D721Med (cell line): ENCODE measurements at places on chromosomes 3 and 15.

DNA sequence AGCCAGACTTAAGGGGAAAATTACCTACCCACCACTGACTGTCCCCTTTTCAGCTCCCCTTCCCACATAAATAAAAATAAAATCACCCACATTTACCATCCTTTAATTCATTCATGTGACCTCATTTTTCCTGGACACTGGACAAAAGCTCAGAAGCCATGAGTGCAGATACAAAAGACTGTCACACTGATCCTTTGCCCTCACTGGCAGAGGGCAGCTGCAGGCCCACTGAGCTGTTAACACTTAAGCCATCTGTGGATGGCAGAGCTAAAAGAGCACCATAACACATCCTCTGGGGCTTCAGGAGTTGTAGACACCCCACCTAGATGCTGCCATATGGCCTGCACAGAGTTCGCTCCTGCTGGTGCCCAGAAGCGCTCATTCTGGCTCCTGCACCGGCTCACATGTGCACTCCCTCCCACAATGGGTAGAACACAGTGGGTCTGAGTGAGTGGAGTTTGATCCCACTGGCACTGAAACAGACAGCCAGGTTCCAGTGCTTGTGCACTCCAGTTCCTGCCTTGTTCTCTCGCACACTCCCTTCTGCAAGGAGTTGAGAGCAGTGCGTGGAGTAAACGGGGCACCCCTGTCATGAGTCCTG lies 38.8 kb downstream of the EDC3 start:
- no peak for DNase-seq

- no peak for DNase-seq
These were observed 184.5 kb downstream of the ZPLD1 start for GRCh38 chr3:102619361-102619760.

DNA sequence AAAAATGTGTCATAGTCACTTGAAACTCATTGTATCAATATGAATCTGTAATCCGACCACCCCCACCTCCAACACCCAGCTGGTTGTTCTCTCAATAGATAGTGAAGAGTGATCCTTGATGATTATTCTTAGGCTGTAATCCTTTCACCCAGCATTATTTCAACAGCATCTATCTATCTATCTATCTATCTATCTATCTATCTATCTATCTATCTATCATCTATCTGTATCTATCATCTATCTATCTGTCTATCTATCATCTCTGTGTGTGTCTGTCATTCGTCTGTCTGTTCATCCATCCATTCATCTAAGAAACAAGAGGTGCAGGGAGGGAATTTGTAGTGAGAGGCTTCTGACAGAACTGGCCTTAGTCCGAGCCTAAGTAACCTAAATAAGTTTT lies 78.7 kb upstream of the IGSF10 start:
- no peak for DNase-seq

DNA sequence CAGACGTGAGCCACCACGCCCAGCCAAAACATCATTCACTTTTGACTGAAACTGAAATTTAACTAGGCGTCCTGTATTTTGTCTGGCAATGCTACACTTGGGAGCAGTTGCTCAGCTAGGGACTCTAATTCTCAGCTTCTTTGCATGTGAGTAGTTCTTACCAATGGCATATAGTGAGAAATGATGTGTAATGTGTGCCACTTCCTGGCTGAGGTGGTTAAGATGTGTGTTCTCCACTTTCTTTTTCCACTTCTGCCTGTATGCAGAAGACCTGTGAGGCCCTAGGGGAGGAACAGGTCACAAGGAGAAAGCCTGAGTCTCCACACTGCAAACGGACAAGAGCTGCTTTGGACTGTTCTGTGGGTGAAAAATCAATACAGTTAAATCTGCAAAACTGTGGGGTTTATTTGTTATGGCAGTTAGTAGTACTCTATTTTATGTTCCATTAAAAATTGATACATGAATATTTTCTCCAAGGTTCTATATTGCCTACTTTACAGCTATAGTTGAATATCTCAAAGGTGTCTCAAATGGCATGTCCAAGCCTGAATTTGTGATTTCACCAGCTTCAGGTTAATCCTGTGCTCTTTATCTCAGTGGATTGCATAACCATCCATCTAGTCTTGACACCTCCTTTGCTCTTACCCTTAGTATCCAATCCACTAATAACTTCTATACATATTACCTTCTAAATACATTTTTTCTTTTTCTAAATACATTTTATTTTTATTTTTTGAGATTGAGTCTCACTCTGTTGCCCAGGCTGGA lies 59.3 kb downstream of the NR1D2 start:
- no peak for DNase-seq

DNA sequence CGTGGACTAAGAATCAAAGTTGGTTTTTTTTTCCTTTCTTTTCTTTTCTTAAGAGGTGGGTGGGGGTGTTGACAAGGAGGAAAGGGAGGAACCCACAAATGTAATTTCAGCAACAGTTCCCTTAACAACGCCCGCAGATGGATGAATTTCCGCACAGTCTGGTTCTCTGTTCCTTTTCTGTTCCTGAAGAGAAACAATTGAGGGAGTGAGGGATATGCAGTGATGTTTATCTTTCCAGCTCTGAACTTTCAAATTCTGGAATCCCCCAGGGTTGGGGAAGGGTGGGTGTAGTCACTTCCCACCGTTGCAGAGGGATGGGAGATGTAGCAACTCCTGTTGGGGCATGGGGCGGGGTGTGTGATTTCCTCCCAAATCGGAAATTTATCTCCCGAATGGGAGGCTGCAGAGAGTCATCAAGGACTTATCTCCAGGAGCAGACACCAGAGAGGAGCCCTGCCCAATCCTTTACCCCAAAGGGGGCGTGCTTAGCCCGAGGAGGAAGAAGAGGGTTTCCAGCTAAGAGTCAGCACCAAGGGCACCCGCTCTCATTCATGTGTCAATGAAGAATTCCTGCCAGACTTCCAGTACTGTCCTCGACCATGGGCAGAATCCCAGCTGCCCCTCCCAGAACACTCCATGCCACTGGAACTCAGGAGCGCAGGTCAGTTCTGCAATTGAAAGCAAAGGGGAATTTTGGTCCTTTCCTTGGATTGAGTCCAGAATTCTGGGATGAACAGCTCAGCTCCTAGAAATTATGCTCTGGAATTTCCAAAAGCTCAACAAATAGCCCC lies 35.0 kb upstream of the CFAP161 start:
- DNase-seq, result no peak

DNA sequence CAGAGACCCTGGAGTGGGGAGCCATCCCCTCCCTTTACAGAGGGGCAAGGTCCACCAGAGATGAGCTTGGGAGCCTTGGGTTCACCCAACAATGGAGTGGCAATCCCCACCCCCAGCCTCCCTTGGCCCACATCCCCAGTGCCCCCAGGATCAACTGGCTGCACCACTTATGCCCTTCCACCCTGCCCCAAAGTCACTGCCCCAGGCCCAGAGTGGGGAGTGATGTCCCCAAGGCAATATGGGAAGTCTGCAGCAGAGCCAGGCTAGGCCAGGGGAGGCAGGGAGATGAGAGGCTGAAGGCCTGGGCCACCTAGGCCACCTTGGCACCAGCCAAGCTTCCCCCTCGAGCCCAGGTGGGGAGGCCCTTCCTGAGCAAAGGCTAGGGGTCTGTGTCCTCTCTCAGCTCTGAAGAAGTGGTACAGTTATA lies 145.5 kb downstream of the SMAD6 start:
- no peak for DNase-seq

GRCh38 chr3:42936157-42936981 lies 30.4 kb downstream of the ZNF662 start:
- no peak for DNase-seq

GRCh38 chr15:90930861-90931574 lies 1.3 kb downstream of the HDDC3 start:
- DNase-seq, result no peak

GRCh38 chr3:156892701-156893100 lies 66.5 kb downstream of the LEKR1 start:
- no peak for DNase-seq

DNA sequence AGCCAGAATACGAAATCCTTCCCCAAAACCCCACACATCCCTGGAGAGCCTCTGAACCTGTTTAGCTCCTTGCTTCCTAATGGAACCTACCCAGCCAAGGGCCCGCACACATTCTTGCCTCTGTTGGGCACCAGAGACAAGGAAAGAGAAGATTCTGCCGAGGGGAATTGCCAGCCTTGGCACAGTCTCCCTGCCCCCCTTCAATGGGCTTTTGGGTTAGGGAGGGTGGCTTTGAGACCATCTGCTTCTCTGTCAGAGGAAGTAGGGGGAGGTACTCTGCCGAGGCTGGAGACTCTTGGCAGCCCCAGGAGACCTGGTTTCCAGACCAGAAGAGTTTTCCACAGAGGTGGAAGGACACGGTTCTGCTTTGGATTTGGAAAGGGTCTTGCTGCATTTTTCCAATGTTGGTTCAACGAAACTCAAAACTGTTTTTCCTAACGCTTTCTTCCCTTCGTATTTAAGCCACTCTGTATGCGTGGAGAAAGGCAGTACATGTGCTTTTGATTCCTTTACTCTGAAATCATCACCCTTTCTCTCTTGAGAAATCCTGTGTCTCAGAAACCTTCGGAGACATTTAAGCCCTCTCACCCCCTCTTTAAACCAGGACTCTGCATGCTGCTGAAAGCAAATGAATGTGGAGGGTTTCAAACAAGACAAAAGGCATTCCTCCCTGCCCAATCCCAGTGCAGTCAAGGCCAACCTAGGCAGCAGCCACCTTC lies 78.8 kb upstream of the PRR23C start:
- DNase-seq, result no peak

DNA sequence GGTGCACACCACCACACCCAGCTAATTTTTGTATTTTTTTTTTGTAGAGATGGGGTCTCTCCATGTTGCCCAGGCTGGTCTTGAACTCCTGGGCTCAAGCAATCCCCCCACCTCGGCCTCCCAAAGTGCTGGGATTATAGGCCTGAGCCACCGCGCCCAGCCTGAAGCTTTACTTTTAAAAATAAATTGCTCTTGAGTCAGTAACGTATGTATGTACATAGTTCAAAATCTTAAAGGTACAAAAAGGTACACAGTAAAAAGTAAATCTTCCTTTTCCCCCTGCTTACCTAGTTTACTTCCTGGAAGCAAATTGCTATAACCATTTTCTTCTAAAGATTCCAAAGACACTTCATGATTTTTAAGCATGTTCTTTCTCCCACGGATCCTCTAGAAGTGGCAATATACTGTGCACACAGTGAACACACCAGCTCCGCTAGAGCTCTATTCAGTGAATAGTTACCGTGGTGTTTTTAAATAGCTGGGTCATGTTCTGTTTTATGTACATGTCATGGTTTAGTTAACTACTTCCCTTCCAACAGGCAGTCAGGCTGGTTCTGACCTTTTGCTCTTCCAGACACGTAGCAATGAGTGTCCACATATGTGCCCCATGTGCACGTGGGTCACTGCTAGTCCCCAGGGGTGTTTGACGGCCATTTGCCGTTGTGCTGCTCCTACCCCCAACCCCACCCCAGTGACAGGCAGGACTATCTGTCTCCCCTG lies 82.1 kb downstream of the EEFSEC start:
- no peak for DNase-seq

- DNase-seq, result no peak
These were observed 12.2 kb upstream of the CHSY1 start for GRCh38 chr15:101264011-101264410.

DNA sequence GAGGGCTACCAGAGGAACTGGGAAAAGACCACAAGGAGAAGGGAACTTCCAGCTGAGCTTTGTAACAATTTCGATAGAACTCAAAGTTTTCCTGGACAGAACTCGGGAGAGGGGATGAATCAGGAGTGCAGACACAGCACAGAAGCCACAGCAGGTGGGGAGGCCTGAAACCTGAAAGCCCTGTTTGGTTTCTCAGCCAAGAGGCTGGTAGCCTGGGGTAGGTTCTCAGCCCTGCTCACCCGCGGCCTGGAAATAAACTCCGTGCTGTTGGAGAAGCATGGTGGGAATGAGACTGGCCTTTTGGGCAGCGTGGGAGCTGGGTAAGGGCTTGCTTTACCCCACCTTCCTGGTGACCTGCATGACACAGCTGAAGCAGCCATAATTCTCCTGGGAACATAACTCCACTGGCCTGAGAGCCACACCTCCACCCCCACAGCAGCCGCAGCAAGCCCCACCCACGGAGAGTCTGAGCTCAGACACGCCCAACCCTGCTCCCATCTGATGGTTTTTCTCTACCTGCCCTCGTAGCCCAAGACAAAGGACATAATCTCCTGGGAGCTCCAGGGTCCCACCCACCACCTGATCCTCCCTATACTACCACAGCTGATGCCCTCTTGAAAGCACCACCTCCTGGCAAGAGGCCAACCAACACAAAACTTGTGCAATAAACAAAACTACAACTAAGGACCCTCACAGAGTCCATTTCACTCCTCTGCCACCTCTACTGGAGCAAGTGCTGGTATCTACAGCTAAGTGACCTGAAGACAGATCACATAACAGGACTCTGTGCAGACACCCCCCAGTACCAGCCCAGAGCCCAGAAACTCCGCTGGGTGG lies 52.5 kb upstream of the CHRM5 start:
- no peak for DNase-seq

DNA sequence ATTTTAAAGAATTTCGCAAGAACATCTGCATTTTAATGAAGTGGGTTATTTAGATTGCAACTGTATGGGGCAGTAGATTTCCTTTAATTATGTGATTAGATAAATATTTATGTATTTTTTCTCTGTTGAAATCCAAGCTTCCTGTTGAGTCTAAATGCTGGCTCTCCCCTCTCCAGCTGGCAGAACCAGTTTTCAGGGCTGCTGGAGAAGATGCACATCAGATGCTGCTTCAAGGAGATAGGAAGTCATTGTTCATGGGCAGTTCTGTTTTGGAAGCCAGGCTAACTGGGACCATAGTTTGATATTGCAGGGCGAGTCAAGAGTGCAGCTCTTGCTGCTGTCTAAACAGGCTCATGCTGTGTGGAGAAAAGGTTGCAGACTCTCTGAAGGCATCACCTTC lies 97.4 kb downstream of the SLC9A9 start:
- no peak for DNase-seq

- DNase-seq, result no peak
These were observed at the start of gene DGKG for GRCh38 chr3:186361762-186362536. DGKG (minus strand) TSS chr3:186362234; CDS start chr3:186320459, 41,775 bp downstream.

GRCh38 chr3:179301645-179302044 lies 21.2 kb upstream of the ZNF639 start:
- no peak for DNase-seq

DNA sequence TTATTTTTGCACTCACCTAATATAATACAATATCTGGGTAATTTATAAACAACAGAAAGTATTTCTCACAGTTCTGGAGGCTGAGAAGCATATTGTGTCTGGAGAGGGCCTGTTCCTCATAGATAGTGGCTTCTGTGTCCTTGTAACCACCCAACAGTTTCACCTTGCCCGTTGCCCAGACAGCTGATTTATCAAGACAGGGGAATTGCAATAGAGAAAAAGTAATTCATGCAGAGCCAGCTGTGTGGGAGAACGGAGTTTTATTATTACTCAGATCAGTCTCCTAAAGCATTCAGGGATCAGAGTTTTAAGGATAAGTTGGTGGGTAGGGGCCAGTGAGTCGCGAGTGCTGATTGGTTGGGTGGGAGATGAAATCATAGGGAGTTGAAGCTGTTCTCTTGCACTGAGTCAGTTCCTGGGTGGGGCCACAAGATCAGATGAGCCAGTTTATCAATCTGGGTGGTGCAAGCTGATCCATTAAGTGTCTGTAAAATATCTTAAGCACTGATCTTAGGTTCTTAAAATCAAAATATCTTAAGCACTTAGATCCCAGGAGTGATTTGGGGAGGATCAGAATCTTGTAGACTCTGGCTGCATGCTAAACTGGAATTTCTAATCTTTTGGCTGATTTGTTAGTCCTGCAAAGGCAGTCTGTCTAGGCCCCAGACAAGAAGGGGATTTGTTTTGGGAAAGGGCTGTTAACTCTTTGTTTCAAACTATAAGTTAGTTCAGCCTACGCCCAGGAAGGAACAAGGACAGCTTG lies 33.9 kb upstream of the C15orf39 start:
- DNase-seq, result no peak

GRCh38 chr15:70091726-70092463 lies 5.8 kb downstream of the TLE3 start:
- no peak for DNase-seq
